Stimulated activated CD4-positive, alpha-beta T cell treated with anti-CD3 and anti-CD28 coated beads, Interleukin-12 subunit alpha, Interleukin-12 subunit beta, amount 100 ng/mL, for 4 hours (primary cell): ENCODE measurements at places on chromosomes 4 and X.

- DNase-seq, result peak; percentile 19
Observed at GRCh38 chr4:41935652-41936021, 408 bp downstream of the TMEM33 start.

DNA sequence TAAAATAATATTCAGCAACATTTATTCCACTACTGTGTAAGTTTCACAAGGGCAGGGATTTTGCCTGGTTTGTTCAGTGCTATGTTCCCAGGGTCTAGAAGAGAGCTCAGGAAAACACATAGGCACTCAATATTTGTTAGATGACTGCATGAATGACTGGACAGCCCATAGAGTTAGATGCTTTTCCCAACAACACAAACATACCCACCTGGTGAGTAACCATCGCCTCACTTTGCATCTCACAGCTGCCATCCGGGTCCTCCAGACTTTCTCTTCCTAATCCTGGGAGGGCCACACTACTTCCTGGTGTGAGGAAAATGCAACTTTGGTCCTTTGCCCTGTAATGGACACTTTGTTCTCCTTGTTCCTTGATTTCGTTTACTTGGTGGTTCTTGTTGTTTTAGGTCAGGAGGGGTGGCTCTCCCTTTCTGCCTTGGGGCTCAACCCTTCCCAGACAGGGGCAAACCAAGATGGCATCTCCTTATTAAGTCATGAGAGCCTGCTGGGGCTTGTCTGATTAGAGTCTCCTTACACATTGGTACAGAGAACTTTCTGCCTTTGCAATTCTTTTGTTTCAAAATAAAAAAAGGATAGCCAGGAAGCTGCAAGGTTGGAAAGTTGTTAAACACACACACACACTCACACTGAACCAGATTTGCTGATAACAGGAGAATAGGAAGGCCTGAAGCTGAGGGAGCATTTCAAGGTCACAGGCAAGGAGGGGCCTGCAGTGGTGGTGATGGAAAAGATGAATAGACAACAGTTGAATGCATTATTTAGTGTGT is 190.6 kb downstream of the MID1IP1 start:
- no peak for DNase-seq

DNA sequence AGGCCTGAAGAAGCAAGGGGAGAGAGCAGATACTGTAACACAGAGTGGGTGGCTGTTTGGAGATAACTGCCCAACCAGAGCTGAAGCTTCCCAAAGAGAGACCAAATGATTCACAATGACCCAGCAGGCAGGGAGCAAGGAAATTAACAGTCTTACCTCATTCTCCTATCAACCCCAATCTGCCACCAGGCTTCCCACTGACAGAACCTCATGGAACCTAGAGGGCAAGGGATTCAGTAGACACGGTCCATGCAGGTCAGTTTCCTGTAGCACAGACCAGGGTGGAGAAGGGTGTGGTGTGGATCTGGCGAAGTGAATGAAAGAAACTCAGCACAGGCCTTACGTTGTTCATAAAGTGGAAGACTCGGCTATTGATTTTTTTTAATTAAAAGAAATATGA is 60.7 kb upstream of the ALB start:
- no peak for DNase-seq

GRCh38 chr4:5114950-5115349 is 63.7 kb downstream of the STK32B start:
- no peak for DNase-seq

GRCh38 chr4:87805971-87806370 is 6.6 kb downstream of the IBSP start:
- DNase-seq, result no peak

GRCh38 chr4:138275963-138276621 is 33.9 kb upstream of the SLC7A11 start:
- no peak for DNase-seq

- DNase-seq, result no peak
Observed at GRCh38 chr4:142202404-142203332, 566.3 kb downstream of the IL15 start.

DNA sequence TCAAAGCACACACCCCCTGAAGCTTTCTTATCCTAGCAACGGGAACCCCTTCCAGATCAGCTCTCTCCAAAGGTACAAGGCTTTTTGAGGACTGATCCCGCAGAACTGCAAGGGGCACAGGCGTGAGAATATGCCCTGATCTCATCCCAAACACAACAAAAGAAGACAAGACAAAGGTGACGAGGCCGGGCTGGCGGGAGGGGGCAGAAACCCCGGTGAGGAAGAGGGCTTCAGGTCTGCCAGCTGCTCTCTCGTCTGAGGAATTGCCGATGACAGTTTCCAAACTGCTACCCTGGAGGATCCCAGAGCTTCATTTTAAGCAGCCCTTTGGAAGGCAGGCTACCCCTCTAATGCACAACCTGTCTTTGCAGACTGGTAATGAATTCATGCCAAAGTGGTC is 3.4 kb downstream of the HCFC1 start:
- DNase-seq, result no peak

DNA sequence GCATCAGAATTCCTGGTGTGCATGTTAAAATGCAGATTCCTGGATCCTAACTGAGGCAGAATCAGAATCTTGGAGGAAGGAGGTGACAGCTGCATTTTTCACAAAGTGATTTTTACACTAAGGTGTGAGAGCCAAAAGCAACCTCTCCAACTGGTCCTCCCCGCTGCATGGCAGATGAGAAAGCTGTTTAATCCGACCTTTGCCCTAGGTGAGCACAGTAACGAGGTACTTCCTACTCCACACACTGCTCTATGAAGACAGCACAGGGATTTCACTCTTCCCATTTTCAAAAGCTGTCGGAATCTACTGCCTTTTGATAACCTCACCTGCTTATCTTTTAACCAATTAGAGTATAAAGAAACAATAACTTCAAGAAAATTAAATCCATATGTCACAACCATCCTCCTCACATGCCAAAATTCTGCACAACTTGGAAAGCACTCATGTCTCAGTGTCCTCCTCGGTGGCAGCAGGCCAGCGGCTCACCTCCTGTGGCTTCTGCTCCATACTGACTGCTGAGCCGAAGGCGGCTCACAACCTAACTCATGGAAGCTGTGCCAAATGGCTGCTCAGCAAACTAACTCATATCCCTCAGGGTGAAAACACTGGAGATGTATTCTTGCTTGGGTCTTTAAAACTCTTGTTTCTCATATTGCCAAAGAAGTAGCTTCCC is 3.6 kb downstream of the CASP6 start:
- DNase-seq, result no peak

DNA sequence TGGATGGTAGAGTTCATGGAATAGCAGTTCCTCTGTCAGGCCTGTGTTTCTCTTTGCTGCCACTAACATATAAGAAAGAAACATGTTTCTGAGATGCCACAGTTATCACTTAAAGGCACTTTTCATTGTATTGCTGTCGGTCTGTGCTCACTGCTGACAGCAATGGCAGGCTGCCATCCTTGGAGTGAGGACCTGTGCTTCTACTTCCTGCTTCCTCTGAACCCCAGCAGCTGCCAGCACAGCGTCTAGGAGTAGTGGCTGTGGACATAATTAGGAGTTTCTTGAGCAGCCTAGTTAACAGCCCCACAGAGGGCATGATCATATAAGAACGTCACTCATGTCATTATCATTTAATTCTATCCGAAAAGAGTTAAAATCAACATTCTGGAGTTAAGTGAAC is 30.5 kb downstream of the F11 start:
- no peak for DNase-seq

GRCh38 chrX:134570509-134570846 is 87.8 kb downstream of the PLAC1 start:
- no peak for DNase-seq

DNA sequence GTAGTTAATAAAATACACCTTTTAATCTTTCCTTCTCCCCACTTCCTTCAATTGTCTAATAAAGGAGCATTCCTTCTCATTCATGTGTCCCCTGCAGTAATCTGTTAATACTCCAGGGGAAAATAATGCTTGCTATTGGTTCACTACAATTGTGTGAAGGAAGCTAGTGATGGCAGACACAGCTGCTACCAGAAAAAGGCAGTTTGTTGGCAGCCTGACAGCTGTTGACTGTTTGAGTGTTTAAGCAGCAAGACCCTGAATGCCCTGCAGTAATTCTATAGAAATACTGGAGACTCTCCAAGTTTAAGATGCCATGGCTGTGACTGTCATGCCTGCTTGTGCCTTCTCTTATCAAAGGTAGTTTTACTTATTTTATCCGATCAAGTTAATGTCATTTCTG is 359.5 kb downstream of the C4orf33 start:
- DNase-seq, result no peak

- no peak for DNase-seq
Observed at GRCh38 chr4:52640808-52641565, 18.1 kb downstream of the USP46 start.

- no peak for DNase-seq
Observed at GRCh38 chrX:115266300-115266699, 23.2 kb upstream of the LUZP4 start.

GRCh38 chr4:109465069-109465468 is 31.5 kb downstream of the SEC24B start:
- no peak for DNase-seq

GRCh38 chr4:114263233-114263632 is 283.8 kb upstream of the ARSJ start:
- no peak for DNase-seq

DNA sequence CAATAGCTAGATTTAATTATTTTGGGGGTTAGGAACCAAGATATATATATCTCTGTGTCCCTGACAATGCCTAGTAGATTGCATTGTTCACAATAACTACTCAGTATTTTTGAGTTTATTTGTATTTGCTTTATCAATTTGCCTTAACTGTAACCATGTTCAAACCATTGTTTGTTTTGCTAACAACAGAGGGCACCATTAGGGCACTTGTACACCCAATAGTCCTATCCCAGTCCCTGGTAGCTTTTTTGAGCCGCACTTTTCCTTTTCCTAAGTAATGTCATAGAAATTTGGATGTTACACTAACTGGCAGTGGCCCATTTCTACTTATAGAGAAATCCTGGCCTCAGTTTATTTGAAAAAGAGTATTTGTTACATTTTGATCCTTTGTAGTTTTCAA is 575 bp upstream of the KLHL5 start:
- no peak for DNase-seq

DNA sequence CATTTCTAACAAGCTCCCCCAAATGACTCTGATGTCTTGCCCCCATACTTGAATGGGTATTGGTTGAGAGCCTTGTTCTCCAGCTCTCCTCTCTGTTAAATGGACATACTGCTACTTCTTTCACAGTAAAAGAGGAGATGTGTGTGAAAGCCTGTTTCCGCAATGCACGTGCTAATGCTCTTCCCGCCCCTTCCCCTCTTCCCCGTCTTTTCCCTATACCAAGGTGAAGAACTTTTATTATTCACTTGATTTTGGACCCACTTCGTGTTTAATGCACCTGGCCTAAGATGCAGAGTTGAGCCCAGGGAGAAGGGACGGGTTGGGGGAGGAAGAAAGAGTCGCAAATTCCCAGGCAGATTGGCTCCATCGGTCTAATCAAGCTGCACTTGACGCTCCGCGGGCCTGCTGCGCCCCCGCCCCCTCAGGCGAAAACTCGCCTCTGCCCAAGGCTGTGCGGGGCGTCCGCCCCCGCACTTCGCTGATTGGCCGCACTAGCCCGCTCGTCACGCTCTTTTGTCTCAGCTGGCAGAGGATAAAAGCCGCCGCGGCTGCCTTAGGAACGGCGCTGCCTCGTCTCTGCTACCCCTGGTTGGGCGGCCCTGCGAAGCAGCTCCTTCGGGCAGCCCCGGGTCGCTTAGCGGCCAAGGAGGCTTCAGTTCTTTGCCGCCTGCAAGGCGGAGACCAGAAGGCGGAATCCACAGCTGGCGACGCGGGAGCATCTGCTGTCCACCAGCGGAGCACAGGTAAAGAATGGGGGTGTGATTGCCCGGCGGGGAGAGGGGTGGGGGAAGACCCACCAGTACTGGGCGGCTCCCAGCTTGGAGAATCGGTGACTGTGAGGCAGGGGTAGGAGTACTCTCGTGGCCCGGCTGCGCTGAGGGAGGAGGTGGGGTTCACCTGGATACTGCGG is at the start of gene ZCCHC12:
TSS of gene ZCCHC12 (plus strand) at position 562 of the 910 bp plus-strand sequence. CDS start 1,421 bp downstream, outside the sequence.
- DNase-seq, result peak; percentile 19

DNA sequence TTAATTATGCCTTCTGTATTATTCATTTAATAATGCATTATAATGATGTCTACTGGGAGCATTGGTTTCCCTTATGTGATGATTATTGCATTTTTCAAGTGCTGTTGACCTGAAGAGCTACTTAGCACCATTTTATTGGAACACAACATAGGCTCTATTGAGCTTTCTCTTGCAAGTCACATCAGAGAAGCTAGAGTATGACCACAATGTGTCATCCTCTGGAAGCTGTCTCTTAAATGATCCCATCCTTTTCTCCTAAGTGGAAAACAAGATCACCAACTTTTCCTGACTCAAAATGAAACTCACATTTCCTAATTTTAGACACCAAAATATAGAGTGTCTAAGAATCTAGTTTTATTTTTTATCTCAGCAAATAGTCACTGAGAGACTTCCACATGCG is 1451.9 kb downstream of the PCDH7 start:
- no peak for DNase-seq

- DNase-seq, result no peak
Observed at GRCh38 chr4:8691151-8691775, 98.7 kb downstream of the CPZ start.

DNA sequence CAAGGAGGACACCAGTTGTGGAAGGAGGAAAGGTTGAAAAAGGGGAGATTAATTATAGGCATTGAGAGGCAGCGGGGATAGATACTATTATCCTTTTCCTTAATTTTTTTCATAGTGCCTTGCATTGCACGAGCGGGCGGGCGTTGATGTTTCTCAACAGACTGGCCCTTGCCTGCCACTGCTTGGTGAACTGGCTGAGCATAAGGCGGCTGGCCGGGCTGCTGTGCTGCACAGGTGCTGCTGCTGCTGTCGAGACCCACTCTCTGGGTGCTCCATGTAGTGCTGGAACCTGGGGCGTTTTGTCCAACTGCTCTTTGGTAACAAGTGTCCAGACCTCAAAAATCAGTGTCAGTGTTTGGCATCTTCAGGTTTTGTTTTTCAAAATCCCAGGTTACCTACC is 83.3 kb upstream of the PAQR3 start:
- DNase-seq, result no peak

- no peak for DNase-seq
Observed at GRCh38 chr4:114025176-114025777, 45.8 kb upstream of the ARSJ start.

DNA sequence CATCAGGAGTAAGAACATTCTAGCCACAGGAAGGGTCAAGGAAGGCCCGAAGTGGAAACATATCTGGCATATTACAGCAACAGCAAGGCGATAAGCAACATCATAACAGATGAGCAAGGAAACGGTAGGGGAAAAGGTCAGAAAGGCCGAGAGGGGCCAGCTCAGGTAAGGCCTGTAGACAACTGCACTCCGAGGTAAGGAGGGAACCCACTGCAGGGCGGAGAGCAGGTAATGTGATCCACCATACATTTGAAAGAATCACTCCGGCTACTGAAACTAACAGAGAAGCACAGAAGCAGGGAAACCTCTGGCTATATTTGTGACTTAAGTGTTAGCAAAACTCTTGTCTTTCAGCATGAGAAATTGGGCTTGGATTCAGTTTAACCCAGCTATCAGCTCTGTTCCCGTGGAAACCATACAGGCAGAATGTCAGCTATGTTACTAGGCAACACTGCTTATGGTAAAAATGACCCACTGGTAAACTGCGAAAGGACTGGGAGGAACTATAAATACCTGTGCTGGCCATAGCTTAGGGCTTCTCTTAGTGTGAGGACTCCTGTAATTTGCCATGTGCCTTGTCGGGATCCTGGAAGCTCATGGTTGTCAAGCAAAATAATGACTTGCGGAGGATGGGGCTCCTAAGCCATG is 31.0 kb downstream of the FRYL start:
- no peak for DNase-seq
